GM12864 (cell line): ENCODE measurements at places on chromosomes 5 and 9.

DNA sequence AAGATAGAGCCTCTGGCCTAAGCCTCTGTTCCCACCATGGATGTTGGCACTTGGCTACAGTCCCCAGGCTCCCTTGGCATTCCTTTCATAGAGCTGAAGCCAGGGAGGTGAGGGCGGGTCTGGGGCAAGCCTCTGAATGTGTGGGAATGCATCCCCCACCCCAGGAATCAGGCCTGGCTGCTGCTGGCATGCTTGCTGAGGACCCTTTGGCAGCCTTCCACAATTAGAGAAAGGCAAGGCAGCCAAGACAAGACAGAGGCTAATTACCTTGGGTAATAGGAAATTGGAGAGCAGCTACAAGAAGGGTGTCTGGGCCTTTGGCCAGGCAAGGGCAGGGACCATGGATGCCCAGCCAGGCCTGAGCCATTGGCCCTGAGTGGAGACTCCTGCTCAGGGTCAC, 204.4 kb upstream of the TRIM32 start:
- no peak for DNase-seq

DNA sequence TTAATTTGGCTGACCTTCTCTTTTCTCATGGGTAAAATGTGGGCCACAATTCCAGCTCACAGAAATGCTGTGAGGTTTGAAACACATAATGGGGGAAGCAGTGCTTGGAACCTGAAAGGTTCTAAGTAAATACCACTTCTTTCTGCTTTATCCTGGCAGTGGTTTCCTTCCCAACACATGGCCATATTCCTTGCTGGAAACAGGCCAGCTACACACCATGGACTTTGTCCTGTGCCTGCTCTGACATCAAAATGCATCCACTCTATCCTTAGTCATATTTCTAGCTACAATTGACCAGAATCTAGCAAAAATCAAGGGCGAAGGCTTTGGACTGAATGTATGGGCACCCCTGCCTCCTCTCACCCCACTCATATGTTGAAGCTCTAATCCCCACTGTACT, 93.1 kb upstream of the TRPC7 start:
- no peak for DNase-seq

DNA sequence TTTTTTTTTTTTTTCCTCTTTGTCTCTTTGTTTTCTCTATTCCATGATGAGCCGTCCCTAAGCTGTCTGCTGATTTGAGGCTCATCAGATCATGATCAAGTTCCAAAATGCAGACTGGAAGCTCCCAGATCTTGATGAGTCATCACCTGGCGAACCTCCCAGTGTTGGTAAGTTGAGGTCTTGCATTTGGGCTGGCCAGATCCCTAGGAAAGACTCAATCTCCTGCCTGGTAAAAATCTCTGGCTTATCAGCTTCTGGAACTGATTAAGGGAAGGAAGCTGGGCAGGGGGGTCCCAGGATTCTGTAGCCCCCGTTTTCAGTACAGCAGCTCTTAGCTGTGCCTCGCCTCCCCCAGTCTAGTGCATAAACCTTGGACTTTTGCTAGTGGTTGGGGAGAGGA, 69.0 kb downstream of the TSPAN17 start:
- no peak for DNase-seq

- no peak for DNase-seq
Measured at GRCh38 chr9:93456504-93456903, 3.1 kb upstream of the FAM120AOS start.

GRCh38 chr9:16331031-16331430, 539.4 kb downstream of the BNC2 start:
- no peak for DNase-seq
